Spinal cord (tissue), 10 donors: ENCODE measurements at places on chromosomes 2 and 18. TPM values are rescaled to one million over a fixed set of nuclear protein-coding genes. Genes with fewer than 3 reads are reported as not detected.
A peak's percentile ranks its signal among the peaks of the same experiment; 100 is the strongest.

DNA sequence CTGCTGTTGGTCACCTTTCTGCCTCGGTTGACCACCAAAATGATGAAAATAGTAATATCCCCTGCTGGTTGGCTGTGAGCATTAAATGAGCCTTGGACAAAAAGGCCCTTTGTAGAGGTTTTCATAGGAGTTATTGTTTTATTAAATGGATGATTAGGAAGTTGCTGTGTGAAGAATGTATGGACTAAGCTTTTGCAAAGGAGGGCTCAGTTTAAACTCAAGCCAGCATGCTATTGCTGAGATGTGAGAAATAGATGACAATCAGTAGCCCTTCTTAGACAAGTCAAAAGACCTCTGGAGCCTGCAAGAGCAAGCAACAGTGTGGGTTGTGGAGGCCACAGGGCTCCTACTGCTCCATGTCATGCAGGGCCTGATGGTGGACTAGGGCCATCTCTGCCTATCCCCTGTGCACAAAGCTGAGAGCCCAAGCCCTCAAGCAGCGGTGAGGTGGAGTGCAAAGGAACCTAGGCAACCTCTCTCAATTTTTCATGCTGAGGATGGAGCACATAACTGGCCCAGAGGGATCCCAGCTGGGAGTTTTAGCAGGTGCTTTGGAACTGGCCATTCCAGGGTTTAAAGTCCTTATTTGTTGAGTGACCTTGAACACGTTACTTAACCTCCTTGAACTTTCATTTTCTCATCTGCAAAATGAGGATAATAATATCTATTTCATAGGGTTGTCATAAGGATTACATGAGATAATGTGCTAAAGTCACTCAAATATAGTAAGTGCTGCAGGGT lies 37.1 kb downstream of the FOSL2 start:
- DNase-seq = no peak

GRCh38 chr18:34809451-34810072 lies 99.5 kb downstream of the DTNA start:
- no peak for DNase-seq

DNA sequence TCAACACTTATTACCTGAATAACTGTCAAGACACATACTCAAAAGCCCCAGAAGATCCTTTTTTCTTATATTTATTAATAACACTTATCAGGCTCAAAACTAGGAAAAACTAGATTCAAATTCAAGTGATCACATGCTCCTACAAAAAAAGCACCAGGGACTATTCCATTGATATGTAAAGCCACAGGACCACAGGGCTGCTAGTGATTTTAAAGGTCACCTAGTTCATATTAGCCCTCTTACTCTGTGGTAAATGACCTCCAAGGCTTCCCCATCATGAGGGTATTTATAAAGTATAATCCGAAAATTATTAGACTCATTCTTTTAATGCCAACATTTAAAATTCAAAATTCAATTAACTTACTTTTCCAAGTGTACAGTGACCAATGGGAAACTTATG lies 52.5 kb downstream of the LRPPRC start:
- no peak for DNase-seq

- no peak for DNase-seq
These were observed 110.5 kb downstream of the ACKR3 start for GRCh38 chr2:236679884-236680860.

DNA sequence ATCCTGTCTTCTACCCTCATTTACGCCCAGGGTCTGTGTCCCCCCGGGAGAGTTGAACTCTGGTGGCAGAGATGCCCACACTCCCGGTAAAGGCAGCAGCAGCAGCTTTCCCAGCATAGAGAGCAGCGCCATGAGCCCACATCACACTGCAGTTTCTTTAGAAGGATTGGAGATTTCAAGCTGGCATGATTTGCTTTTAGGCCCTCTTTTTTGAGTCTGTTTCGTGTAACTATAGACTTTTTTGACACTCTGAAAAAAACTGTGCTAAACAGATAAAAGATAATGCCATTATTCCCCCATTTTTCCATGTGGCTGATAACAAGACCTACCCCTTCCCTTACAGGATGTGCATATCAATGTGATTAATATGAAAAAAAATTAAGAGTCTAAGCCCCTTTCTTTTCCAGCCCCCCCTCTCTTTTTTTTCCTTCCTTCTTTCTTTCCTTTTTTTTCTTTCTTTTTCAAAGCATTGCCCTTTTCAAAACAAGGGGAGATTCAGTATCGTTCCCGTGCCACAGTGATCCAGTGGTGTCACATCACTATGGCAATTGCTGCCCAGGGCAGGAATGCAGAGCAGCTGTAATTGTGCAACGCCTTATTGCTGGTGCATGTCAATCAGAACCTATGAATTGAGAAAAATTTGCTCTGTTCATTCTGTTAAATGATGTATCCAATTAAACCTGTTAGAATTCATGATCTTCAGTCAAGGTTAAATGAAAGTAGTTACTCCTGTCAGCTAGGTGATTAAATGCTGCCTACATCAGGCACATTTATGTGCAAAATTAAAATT lies 104.5 kb downstream of the CDCA7 start:
- DNase-seq = no peak

DNA sequence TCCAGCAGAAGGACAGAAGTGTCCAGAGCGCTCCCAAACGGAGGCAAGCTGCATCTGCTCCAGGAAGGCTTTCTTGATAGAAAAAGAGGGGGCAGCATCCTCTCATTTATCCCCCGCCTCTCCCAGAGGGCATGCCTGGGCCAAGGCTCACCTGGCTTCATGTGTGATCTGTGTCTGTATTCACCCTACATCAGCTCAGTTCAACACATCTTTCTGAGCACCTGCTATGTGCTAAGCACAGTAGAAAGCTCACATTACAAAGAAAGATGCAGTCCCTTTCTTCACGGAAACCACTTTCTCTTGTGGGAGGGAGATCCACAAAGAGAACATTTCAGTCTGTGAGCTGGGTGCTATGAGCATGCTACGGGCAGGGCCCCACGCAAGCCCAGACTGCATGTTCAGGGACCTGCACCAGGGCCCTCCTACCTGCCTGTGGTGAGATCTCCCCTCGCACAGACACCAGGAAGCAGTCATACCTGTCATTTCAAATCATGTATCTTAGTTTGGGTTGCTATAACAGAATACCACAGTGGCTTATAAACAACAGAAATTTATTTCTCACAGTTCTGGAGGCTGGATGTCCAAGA lies 90.7 kb downstream of the PDCL3 start:
- no peak for DNase-seq

DNA sequence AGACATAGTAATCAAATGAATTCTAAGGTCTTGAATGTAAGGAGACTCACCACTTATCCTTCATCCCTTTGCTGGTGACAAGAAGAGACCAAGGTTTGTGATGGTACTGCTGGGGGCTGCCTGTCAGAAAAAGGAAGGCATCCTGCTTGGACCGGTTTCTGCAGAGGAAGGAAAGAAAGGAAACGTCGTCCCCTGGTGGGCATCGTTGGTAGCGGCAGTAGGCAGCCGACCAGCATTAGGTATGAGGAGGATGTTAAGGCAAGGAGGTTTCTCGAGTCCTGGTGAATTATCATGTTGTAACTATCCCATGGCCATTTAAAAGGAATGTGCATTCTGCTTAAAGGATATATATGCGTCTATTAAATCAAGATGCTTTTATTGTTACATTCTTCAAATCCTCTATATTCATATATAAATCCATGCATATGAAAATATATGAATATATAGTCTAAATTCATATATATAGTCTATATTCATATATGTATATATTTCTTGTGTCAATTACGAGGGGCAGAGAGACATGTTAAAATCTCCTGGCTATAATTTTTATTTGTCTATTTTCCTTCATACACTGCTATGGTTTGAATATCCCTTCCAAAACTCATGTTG lies 94.4 kb upstream of the TGFA start:
- peak; percentile 64 for DNase-seq

DNA sequence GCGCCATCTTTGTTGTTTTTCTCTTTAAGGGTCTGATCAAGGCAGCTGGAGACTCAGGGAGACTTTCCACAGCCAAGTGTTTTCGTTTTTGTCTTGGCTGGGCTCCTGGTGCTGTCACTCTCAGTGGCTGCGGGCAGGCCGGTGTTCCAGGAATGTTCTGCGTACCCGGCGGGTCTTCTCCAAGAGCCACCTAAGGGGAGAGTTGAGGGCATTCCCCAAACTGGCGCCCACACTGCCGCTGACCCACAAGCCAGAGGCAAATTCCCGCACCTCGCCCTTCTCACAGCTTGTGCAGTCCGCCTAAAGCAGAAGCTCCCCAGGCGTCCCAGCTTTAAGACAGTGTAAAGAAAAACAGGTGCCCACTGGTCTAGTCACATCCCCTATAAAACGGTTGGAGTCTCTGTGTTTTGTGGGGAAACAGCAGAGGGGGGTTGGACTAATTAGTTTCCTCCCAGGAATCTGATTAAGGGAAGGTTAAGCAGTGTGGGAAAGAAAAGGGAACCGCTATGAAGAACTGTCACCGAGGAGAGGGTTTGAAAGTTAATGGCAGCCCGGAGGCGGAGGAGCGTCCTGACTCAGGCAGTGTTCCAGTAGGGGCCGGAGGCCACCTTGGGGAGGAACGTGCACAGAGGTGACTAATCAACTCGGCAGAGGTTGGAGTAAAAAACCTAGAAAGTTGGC lies 224.5 kb downstream of the SLC4A3 start:
- no peak for DNase-seq

DNA sequence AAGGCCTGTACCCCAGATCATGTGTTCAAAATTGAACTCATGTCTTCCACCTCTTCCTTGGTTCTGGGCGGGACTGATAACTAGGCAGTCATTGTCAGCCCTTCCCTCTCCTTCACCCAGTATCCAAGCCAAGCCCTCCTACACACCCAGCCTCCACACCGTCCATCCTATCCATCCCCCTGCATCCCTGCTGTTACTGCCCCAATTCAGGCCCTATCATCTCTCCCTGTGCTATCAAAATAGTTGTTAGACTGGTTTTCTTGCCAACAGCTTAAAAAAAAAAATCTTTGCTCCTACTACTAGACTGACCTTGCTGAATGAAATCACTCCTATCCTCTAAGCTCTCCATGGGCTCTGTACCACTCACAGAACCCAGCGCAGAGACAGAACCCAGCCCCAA lies 32.8 kb downstream of the TGFA start:
- no peak for DNase-seq

GRCh38 chr2:224453892-224454291 lies 52.0 kb upstream of the FAM124B start:
- DNase-seq = no peak

DNA sequence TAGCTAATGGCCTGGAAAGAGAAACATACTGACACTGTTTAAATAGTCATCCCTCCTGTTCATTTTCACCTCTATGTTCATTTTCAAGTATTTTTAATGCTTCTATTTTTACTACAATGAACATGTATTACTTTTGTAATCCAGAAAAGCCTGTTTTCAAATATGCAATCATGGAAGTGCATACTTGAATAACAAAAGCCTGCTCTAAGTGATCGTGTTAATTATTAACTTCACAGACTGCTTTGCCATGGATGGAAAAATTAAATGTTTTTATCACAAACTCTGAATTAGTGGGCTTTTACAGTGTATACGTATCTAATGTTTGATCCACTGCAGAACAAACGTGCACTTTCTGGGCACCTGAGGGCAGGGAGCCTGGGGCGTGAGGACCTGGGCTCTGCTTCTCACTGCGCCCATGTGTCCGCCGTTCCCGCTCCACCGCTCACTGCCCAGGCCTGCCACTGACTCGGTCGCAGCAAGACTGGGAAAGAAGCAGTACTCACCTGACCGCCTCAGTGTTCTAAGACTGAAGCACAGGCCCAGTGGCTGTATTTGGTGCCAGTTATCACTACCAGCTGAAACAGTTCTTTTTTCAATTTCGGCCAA lies 80.6 kb downstream of the UXS1 start:
- DNase-seq = no peak

- no peak for DNase-seq
These were observed 59.4 kb downstream of the SNORC start for GRCh38 chr2:232929303-232930058.

DNA sequence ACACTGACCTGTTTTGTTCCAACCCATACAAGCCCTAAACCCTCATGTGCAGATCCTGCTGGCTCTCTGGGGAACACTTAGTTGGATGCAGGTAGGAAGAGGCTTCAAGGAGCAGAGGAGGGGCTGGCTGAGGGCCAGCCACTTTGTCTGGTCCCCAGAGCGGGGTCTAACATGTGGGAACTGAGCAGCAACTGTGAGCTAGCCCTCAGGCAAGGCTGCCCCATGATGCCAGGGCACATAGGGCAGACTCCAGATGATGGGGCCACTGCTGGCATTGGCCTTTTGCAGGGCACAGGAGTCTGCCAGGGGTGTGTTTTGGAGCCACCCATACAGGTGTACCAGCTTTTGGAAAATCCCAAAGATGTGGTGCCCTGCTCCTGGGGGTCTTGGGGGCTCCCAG lies 67.7 kb downstream of the HPCAL1 start:
- no peak for DNase-seq

DNA sequence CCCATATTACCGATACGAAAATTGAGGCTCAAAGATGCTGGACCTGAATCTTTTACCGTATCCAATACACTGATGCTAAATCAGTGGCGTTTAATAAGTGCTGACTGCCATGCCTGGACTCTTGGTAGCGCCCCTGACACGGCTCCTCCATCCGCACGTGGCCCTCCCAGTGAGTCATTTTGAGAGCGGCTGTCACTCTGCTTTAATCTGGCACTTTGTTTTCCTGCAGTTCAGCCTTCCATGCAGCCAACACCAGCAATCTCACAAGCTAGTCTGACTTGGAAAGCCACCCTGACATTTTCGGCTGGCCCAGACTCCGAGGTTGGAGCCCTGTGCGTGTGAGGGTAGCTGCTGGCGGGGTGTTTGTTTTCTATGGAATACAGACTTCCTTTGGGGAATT lies 155.1 kb upstream of the LMAN1 start:
- no peak for DNase-seq

DNA sequence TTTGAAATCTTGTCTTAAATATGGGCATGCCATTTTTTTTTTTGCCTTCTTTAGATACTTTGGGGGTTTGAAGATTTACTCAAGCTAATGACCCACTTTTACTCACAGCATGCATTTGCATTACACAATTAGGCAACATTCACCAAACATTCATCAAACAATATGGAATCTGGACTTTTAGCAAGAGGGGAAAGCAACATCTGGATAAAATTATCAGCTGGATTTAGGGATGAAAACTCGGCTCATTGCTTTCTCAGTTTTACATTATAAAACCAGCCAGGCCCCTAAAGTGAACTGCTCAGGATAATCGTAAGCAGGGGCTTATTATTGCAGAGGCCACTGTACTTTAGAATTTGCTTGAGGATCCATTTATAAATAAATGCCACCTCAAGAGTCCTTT lies 44.7 kb downstream of the SOX11 start:
- DNase-seq = no peak

The ZAP70 gene
- 1.9 TPM for total RNA-seq

The PLB1 gene
- 5.5 TPM for total RNA-seq

The LCT gene
- 0.10 TPM for total RNA-seq

The L3MBTL4 gene
- 11.5 TPM for total RNA-seq

The ME2 gene
- 70.9 TPM for total RNA-seq

The CCDC141 gene
- total RNA-seq = 4.4 TPM

The MLPH gene
- total RNA-seq = 5.2 TPM

The USP37 gene
- total RNA-seq = 29.7 TPM

The TANC1 gene
- total RNA-seq = 31.6 TPM

The ERBB4 gene
- total RNA-seq = 21.6 TPM

The FER1L5 gene
- total RNA-seq = 0.66 TPM

The SKOR2 gene
- total RNA-seq = 1.3 TPM

The GALNT14 gene
- 4.6 TPM for total RNA-seq
